Fibroblast of skin of right biceps (primary cell): ENCODE measurements at places on chromosomes 3 and 15.

- DNase-seq, result no peak
These were observed 135.5 kb downstream of the STT3B start for GRCh38 chr3:31668242-31668641.

DNA sequence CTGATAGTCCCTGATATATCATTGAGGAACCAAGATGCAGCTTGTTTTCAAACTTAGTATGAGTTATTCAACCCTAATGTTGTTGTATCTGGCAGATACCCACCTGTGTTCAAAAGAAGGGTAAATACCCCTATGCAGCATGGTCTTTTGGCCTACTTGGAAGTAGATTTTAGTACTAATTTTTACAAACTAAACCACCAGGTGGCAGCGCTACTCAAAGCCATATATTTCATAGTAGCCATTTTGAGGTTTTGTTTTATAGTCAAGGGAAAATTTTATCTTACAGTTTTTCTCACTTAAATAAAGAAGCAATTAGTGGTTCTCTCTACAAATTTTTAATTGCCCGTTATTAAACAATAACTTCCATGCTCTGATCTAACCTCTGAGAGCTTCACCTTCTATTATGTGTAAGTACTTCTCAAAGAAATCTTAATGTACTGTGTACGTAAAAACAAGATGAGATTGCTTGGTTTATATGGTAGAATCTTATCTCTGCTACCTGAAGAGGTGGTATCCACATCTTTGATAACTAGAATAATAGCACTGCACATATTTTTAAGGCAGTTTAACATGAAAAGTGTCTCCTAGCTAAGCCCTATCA, 31.5 kb upstream of the MLF1 start:
- peak; percentile 51 for DNase-seq

DNA sequence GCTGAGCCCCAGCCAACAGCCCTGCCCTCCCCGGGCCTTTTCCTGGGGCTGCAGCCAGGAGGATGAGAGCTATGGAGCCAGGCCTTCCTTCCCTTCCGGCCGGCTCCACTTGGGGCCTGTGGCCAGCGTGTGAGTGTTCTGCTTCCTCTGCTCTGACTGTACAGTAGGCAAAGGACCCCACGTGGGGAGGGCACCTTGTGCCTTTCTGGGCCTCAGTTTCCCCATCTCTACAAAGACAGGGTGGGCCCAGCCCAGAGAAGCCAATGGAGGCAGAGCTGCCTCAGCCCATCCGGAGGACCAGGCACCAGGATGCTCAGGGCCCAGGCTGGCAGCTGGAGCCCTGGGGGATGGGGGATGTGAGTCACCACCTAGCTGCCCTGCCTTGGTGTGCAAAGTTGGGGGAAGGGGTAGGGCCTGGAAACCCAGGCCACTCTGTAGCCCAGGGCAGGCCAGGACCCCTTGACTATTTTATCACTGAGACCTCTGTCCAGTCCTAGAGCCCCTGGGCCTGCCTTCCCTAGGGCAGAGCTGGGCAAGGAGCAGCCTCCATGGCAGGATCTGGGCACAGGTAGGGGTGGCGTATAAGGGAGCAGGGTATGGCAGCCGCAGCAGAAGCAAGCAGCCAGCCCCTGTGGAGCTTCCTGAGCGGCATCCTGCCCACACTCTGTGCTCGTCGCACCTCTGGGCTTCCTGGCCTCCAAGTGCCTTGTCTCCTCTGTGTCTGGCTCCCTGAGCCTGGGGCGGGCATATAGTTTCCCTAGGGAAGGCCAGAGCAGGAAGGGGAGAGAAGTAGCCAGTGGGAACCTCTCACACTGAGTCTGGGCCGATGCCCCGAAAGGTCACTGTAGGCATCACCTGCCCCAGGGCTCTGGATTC, 1.8 kb downstream of the PSTPIP1 start:
- DNase-seq, result peak; percentile 37

GRCh38 chr3:99683876-99684275, 45.5 kb downstream of the COL8A1 start:
- DNase-seq, result no peak

GRCh38 chr3:62678841-62679240, 196.4 kb downstream of the CADPS start:
- no peak for DNase-seq

GRCh38 chr3:27632431-27633223, 89.5 kb downstream of the EOMES start:
- peak; percentile 65 for DNase-seq

- DNase-seq, result no peak
These were observed 72.5 kb downstream of the MGLL start for GRCh38 chr3:127749787-127750225.

GRCh38 chr15:86522721-86523120, 443.1 kb downstream of the AGBL1 start:
- no peak for DNase-seq

GRCh38 chr15:74769463-74770025, 12.3 kb upstream of the CSK start:
- no peak for DNase-seq

DNA sequence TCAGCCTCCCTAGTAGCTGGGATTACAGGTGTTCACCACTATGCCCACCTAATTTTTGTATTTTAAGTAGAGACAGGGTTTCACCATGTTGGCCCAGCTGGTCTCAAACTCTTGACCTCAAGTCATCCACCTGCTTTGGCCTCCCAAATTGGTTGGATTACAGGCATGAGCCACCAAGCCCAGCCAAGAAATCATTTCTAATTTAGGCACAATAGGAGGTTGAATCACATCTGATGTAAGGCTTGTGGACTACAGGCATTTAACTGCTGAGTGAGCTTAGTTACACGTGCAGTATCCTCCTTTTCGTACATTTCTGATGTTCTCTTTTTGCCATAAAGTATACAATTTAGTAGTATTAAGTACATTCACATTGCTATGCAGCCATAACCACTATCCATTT, 31.1 kb upstream of the SETD2 start:
- DNase-seq, result no peak

DNA sequence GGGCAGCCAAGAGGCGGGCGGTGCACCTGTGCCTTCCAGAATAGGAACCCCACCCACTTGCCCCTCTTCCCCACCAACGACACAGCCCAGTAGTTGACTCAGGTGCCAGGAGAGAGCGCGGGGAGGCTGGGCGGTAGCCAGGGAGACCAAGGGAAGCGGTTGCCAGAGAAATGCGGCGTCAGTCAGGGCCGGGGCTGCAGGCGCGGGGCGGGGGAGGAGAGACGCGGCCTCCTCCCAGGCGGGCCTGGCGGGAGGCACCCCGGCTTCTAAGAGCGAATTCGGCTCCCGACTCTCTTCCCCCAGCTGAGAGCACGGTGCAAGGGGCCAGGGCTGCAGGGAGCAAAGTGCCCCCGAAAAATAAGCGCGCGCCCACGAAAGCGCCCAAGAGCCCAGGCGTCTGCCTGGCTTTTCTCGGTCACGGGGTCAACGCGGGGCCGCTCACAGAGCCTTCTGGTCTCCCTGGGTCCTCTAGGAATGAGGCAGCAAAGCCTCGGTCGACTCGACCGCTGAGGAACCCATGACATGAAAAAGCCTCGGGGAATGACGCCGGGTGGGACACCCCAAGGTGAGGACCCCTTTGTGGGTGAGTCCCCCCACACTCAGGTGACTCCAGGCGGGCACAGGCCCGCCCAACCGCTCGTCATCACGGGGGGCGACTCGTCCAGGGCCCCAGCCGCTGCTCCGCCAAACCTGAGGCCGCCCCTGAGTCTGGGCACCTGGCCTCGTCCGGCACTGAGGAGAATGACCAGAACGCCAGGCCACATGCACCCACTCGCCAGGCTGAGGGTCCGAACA, 716 bp downstream of the CPEB1 start:
- DNase-seq, result no peak

GRCh38 chr15:92012368-92012629, 158.8 kb downstream of the SLCO3A1 start:
- DNase-seq, result no peak

GRCh38 chr15:35633677-35634076, 87.7 kb upstream of the DPH6 start:
- DNase-seq, result no peak

GRCh38 chr15:88697276-88697675, 58.5 kb downstream of the ISG20 start:
- no peak for DNase-seq

DNA sequence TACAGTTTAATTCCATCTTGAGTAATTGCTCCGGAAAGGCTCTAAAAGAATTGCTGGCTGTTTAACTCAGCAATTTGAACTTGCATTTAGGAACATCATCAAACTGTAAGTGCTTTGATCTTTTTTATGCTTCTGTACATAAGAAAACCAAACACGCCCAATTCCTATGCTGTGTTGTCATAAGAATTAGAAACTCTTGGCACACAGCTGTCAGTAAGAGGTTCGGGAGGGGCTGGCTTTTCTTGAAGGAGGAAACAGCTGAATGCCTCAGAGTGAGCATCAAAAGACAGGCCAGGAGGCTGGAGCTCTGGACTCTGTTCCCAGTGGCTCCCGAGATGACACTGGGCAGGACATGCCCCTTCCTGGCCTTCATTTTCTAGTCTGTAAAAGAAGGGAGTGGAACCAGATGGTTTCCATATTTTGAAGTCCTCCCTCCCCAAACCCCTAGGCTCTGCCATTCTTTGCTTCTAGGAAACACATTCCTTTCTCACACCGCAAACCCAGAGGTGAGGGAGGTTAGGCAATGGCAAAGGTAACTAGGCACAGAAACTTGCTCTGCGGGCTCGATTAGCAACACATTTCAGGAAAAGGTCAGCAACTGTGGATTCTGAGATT, 73.7 kb upstream of the DLG1 start:
- peak; percentile 88 for DNase-seq

DNA sequence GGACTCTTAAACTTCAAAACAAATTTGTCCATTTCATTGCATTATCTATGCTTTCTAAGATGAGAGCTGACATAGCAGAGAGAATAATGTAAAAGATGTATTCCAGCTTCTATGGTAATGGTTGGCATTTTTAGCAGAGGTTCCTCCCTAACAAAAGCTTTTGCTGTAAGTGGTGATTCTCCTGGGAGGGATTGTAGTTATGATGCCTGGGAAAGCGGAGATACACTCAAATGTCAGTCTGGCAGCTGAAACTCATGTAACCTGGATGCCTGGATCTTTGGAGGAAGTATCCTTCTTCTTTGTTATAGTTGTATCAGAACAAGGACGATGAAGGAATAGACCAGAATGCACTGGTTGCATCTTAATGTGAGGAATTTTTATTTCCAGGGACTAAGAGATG, 7.5 kb downstream of the CHL1 start:
- no peak for DNase-seq

- DNase-seq, result no peak
These were observed 672.5 kb downstream of the NSUN3 start for GRCh38 chr3:94735354-94735753.

- no peak for DNase-seq
These were observed 223.2 kb upstream of the LMCD1 start for GRCh38 chr3:8278448-8278847.

- peak; percentile 39 for DNase-seq
These were observed 12.6 kb upstream of the PAK2 start for GRCh38 chr3:196726788-196727675.

DNA sequence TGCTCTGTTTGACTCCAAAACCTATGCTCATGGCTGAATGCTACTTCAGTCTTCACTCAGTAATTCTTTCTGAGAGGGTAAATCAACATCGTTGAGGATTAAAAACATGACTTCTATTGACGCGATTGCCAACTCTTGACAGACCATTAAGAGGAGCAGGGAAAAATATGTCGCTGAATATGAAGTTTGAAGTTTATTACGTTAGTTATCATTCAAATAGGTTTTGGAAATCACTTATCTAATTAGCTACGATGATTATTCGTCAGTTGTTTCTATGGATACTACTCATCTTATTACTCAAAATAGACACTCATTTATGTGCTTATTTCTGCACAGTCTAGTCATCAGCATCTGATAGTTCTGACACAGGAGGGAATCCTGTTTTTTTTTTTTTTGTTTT, 279.2 kb upstream of the TBL1XR1 start:
- DNase-seq, result no peak

DNA sequence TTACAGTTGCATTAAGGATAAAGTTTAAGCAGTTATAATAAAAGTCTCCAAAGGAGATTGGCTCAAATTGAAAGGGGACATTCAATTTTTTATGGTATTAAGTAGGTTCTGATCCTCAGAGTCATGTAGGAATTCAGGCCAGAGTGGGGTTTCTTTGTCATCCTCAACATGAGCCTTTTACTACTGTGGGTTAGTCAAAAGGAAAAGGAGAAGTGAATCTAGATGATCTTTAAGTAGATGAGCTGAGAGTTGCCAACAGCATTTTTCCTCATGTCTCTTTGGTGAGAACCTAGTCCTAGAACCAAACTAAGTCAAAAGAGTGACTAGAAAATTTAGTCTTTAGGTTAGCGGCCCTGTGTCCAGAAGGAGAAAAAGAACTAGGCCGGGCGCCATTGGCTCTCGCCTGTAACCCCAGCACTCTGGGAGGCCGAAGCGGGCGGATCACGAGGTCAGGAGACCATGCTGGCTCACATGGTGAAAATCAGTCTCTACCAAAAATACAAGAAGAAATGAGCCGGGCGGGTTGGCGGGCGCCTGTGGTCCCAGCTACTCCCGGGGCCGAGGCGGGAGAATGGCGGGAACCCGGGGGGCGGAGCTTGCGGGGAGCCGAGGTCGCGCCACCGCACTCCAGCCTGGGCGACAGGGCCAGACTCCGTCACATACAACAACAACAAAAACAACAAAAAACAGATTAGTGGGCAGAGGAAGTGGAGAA, 4.2 kb upstream of the CHL1 start:
- DNase-seq, result no peak

GRCh38 chr3:106006571-106006970, 137.8 kb upstream of the CBLB start:
- DNase-seq, result no peak

DNA sequence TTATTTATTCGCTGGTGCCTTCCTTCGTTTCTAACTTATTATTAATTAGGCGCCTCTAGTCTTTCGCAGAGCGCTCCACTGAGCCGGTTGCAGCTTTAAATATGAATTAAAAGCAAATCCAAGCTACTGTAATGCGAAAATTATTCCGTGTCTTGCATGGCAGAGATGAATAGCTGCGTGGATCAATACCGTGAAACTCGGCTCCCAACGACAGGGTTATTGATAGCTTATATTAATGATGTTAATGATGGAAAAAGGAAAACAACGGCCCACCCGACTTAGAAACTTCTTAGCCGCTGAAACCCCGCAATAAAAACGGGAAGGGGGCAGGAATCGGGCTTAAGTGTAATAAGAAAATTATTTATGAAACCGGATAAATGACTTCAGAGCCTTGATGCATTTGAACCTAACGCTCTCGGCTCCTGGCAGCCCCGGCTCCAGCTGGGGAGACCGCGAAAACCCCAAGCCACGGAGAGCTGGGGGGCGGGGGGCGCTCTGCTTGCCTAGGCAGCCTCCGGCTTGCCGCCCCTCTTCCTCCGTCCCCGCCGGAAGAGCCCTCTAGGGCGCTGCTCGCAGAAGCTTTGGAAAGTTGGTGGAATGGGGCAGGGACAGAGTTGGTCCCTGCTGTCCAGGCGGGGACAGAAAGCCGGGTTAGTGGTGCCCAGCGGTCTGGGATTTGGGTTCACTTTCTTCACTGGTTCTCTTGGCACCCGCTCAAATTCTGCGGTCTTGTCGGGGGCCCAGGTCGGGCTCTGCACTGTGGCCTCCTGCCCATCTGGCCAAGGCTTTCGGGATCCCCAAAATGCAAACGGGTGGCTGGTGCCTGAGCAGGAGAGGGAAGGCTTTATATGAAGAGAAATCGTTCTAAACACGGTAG, 7.7 kb upstream of the ONECUT1 start:
- DNase-seq, result no peak

- DNase-seq, result no peak
These were observed 41.1 kb downstream of the PTH1R start for GRCh38 chr3:46918634-46919033.
